Thoracic aorta (tissue), 2 donors: ENCODE measurements at places on chromosomes 4 and X. TPM values are rescaled to one million over a fixed set of nuclear protein-coding genes. Genes with fewer than 3 reads are reported as not detected.

Gene TDO2
- not detected for total RNA-seq

Gene TCEAL9
- total RNA-seq = 70.4 TPM

Gene F9
- 0.28 TPM for total RNA-seq

Gene DUX4
- total RNA-seq = not detected

Gene NAT8L
- total RNA-seq = under 0.01 TPM

Gene WFS1
- total RNA-seq = 131 TPM

Gene PHEX
- total RNA-seq = 0.35 TPM

- H3K4me3 ChIP-seq = no peak overlapping the region
- H3K27me3 ChIP-seq = no peaks in the 10 kb centered on the region
- H3K36me3 ChIP-seq = no peaks in the 10 kb centered on the region
- no peak for DNase-seq
Measured at GRCh38 chr4:80452768-80453167, 117.2 kb downstream of the CFAP299 start.

- peaks cover 6% of the 10 kb centered on the region for H3K4me1 ChIP-seq
- no peak overlapping the region for H3K27ac ChIP-seq
- DNase-seq = no peak
- no peaks in the 10 kb centered on the region for H3K36me3 ChIP-seq
- no peak overlapping the region for H3K4me3 ChIP-seq
Measured at GRCh38 chrX:124010157-124010556, 48.7 kb downstream of the STAG2 start.

GRCh38 chrX:149683966-149684730, 27.7 kb upstream of the MAGEA11 start:
- no peak overlapping the region for H3K4me3 ChIP-seq
- no peak overlapping the region for H3K27ac ChIP-seq

DNA sequence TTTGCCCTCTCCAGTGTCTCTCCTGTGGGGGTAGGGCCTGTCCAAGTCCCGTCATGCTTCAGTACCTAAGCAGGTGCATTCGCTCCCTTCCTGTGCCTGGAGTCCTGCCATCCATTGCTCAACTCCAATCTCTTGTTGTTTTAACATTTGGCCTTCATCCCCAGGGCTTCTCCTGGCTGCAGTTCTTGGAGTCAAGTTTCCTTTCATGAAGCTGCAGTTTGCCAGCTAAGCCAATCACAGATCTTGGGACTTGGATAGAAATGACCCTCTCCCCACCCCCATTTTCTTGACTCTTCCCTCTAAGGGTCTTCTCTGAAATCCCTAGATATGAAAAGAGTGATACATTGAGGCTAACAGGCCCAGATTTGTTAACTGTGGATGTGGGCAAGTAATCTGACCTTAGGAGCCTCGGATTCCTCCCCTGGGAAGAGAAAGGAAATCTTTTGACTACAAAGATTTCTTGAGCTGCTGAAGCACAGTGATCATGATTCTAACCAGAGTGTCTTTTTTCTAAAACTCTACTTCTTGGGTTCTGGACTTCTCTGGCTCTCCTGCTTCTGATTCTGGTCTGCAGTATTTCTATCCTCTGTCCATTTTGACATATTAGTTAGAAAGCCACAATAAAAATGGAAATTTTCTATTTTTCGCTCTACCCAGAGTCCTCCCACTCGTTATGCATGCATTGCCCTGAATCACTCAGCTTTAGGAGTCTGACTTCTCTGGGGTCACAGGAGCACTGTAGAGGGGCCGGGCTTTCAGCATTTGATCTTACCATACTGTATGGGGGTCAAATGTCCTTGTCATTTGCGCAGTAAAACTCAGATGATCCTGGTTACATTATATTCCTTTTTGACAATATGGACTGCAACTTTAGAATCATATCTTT, 61.0 kb downstream of the CHRNA9 start:
- no peaks in the 10 kb centered on the region for H3K27me3 ChIP-seq
- H3K4me3 ChIP-seq = no peak overlapping the region
- no peak overlapping the region for H3K27ac ChIP-seq
- no peak for DNase-seq
- no peaks in the 10 kb centered on the region for H3K4me1 ChIP-seq

GRCh38 chr4:71189471-71189870, 149.3 kb upstream of the SLC4A4 start:
- no peak overlapping the region for H3K4me3 ChIP-seq
- H3K36me3 ChIP-seq = no peaks in the 10 kb centered on the region
- H3K27ac ChIP-seq = no peak overlapping the region
- H3K27me3 ChIP-seq = no peaks in the 10 kb centered on the region
- no peak for DNase-seq
- peaks cover 24% of the 10 kb centered on the region for H3K4me1 ChIP-seq

DNA sequence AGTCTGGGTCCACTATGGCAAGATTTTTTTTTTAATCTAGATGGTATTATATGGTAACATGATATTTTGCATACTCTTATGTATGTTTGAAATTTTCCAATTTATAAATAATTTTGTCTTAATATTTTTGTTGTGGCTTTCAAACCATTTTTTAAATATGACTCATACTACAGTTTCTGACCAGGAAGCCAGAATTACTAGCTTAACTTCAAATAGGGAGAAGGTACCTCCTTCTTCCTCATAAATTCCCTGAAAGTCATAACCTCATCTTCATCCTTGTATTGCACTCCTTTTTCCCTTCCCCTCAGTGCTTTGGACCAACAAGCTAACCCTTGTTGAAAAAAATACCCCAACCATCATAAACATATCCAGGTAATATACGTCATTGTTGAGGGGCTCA, 21.6 kb downstream of the ARAP2 start:
- DNase-seq = no peak
- H3K4me1 ChIP-seq = no peaks in the 10 kb centered on the region
- no peak overlapping the region for H3K27ac ChIP-seq
- no peak overlapping the region for H3K4me3 ChIP-seq
- no peaks in the 10 kb centered on the region for H3K27me3 ChIP-seq
- H3K36me3 ChIP-seq = no peaks in the 10 kb centered on the region

- no peaks in the 10 kb centered on the region for H3K36me3 ChIP-seq
- no peaks in the 10 kb centered on the region for H3K27me3 ChIP-seq
- H3K27ac ChIP-seq = no peak overlapping the region
- DNase-seq = no peak
- peaks cover 48% of the 10 kb centered on the region for H3K4me1 ChIP-seq
Measured at GRCh38 chrX:41095908-41096307, 10.7 kb downstream of the USP9X start.

GRCh38 chr4:89836031-89836745, 773 bp downstream of the SNCA start:
- no peaks in the 10 kb centered on the region for H3K4me1 ChIP-seq
- H3K27me3 ChIP-seq = no peaks in the 10 kb centered on the region
- H3K36me3 ChIP-seq = no peaks in the 10 kb centered on the region
- H3K27ac ChIP-seq = no peak overlapping the region

GRCh38 chr4:47498899-47499298, 13.8 kb downstream of the ATP10D start:
- no peak for DNase-seq
- H3K27ac ChIP-seq = peak overlapping the region; percentile 73
- H3K4me1 ChIP-seq = peaks cover 31% of the 10 kb centered on the region
- no peaks in the 10 kb centered on the region for H3K36me3 ChIP-seq
- H3K27me3 ChIP-seq = no peaks in the 10 kb centered on the region

GRCh38 chr4:55445921-55446577, 50.3 kb downstream of the TMEM165 start:
- H3K4me3 ChIP-seq = no peak overlapping the region
- no peak overlapping the region for H3K27ac ChIP-seq
- H3K4me1 ChIP-seq = peaks cover 3% of the 10 kb centered on the region
- no peaks in the 10 kb centered on the region for H3K27me3 ChIP-seq
- peaks cover 9% of the 10 kb centered on the region for H3K36me3 ChIP-seq
- DNase-seq = no peak

- H3K36me3 ChIP-seq = peaks cover 38% of the 10 kb centered on the region
- no peak overlapping the region for H3K4me3 ChIP-seq
- H3K27me3 ChIP-seq = no peaks in the 10 kb centered on the region
- H3K27ac ChIP-seq = no peak overlapping the region
- DNase-seq = no peak
Measured at GRCh38 chr4:536351-536972, 37.5 kb downstream of the PIGG start.

DNA sequence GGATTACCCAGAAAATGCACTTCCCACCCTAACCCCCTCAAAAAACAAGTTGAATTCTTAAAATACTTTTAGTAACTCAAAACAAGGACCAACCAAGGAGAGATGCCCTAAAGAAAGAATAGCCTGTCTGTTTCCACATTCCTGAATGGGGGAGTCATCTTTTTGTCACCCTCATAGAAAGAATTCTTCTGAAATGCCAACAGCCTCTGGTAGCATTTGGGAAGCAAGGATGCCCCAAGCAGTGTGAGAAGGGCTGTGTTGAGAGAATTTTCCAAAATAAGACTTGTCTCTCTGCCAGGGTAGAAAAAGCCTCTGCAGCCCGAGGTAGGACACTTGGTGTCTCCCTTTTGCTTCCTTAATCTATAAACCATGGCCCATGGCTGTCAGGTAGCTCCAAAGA, 173.1 kb upstream of the VCX3A start:
- H3K4me1 ChIP-seq = no peaks in the 10 kb centered on the region
- no peaks in the 10 kb centered on the region for H3K27me3 ChIP-seq
- no peak for DNase-seq
- H3K36me3 ChIP-seq = no peaks in the 10 kb centered on the region
- H3K27ac ChIP-seq = no peak overlapping the region

GRCh38 chrX:76064825-76065224, 108.0 kb upstream of the PBDC1 start:
- no peak overlapping the region for H3K27ac ChIP-seq
- DNase-seq = no peak
- H3K4me1 ChIP-seq = no peaks in the 10 kb centered on the region
- no peaks in the 10 kb centered on the region for H3K36me3 ChIP-seq
- no peaks in the 10 kb centered on the region for H3K27me3 ChIP-seq
- no peak overlapping the region for H3K4me3 ChIP-seq

DNA sequence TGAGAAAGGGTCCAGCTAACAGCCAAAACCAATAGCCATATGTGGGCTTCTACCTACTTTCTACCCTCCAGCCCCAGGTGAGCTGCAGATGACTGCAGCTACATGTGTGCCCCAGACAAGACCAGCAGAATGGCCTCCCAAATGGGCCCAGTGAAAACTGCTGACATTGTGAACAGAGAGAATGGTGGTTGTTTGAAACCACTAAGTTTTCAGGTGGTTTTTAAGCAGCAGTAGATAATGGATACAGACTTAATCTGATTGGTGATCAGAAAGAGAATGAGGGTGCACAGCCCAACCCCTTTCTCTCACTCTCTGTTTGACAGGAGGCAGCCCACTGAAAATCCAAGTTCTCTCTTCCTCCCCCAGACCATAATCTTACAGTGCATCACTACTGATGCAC, 42.5 kb upstream of the BBS12 start:
- DNase-seq = no peak
- no peak overlapping the region for H3K4me3 ChIP-seq
- H3K27ac ChIP-seq = no peak overlapping the region
- no peaks in the 10 kb centered on the region for H3K4me1 ChIP-seq
- no peaks in the 10 kb centered on the region for H3K36me3 ChIP-seq

DNA sequence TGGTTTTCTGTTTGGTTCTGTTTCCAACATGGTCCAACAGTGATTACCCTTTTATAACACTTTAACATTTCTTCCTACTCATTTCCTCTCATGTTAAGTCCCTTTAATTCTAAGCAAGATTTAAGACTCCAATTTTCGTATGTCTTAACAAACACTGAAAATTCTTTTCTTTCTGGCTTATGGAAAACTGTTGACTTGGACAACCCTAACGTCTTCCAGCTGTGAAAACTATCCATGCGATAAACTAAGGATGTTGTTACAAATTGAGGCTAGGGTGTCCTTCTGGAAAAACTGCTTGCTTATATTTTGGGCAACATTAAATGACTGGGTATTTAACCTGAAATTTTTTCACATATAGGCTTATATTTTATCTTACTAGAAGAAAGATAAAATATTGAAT, 33.9 kb upstream of the RTL3 start:
- H3K27ac ChIP-seq = no peak overlapping the region
- no peaks in the 10 kb centered on the region for H3K27me3 ChIP-seq
- H3K4me3 ChIP-seq = no peak overlapping the region

GRCh38 chrX:129781134-129781672, 1.5 kb downstream of the SASH3 start:
- no peaks in the 10 kb centered on the region for H3K4me1 ChIP-seq
- peak overlapping the region; percentile 56 for H3K4me3 ChIP-seq
- H3K27me3 ChIP-seq = no peaks in the 10 kb centered on the region
- H3K36me3 ChIP-seq = no peaks in the 10 kb centered on the region

GRCh38 chrX:73563738-73564068, 706 bp downstream of the CHIC1 start:
- DNase-seq = no peak
- no peaks in the 10 kb centered on the region for H3K4me1 ChIP-seq
- H3K27ac ChIP-seq = peak overlapping the region; percentile 88
- H3K27me3 ChIP-seq = no peaks in the 10 kb centered on the region
- peak overlapping the region; percentile 73 for H3K4me3 ChIP-seq
